ENCODE measurements at places on chromosomes 13 and 19. TPM values are rescaled to one million over a fixed set of nuclear protein-coding genes. Genes with fewer than 3 reads are reported as not detected.

CYSLTR2 gene
- not detected for total RNA-seq

FUT1 gene
- total RNA-seq, result 0.06 TPM

TBC1D4 gene
- total RNA-seq, result 16.5 TPM

ZNF681 gene
- not detected for total RNA-seq

GIPR gene
- total RNA-seq, result 3.5 TPM

PIN1 gene
- 73.6 TPM for total RNA-seq

CD33 gene
- total RNA-seq, result 0.14 TPM

SPTBN4 gene
- total RNA-seq, result 0.90 TPM

CGB8 gene
- total RNA-seq, result 5.1 TPM

ZNF784 gene
- 5.4 TPM for total RNA-seq

GSX1 gene
- total RNA-seq, result not detected

KLF1 gene
- total RNA-seq, result not detected

IGFL1 gene
- total RNA-seq, result 3.1 TPM

Measured in A549 treated with RU486 at 1 μM for 4 hours (cell line).